ENCODE measurements at places on chromosomes 3 and 15.

DNA sequence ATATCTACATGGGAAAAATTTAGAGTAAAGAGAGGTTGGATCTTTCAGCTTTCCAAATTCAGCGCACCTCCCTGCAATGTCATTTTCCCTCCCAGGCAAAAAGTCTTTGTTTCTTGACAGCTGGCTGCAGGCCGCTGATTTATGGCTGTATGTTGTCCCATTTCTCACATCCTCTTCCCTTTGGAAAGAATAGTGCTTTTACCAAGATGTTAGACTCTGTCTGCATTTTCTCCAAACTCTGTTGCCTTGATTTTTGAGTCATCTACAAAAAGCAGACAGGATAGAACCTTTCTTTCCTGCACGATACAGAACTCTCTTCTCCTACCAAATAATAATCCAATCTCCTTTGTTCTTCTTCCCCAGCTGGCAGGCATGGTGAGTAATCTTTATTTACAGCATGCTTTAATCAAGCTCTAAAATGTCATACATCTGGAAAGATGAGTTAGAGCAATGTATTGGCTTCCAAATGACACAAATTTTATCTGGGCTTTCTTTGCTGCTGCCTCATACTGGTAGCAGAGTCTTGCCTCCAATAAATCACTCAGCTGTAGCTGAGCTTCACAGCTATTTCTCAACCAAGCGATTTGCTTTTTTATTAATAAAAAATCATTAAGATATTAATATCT is 101.9 kb downstream of the PIK3R4 start:
- DNase-seq: no peak

DNA sequence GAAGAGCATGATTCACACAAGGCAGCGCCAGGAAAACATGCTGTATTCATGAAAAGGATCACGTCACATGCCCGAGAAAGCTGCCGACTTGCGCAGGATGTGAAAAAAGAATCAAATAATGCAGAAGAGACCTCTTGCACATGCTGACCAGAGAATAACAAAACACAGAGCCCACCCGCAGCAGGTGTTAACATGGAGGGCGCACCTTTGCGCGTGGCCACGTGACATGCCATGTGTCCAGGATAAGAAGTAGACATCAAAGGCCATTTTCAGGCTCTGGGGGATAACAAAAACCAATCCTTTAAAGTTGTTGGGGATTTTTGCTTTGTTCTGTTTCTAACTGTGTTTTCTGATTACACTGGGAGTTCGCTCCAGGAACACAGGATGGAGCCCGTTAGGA is 1332.8 kb downstream of the ZPLD1 start:
- no peak for DNase-seq

DNA sequence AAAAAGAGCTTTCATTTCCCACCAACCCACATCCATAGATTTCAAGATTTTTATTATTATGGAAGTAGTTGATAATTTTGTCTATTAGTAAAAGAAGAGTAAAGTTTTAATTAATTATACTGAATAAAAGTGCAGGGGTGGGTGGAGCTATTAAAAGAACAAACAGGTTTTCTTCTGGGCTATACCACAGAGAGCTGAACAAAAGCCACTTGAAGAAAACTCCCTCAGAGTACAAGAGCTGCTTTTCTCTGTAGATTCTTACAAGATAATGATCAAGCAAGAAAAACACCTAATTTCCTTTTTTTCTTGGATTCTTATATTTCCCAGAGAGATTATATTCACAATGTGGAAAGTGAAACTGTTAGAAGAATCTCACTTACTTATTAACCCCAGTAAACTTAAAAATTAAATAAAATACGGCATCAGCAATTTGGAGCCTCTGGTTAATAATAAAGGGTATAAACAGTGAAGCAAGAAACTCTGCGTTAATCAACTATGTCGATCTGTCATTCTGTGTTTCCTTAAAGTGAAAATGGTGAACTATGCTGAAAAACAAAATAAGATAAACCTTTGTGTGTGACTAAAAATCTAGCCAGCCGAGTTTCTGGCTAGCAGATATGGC is 84.9 kb downstream of the THBS1 start:
- no peak for DNase-seq

DNA sequence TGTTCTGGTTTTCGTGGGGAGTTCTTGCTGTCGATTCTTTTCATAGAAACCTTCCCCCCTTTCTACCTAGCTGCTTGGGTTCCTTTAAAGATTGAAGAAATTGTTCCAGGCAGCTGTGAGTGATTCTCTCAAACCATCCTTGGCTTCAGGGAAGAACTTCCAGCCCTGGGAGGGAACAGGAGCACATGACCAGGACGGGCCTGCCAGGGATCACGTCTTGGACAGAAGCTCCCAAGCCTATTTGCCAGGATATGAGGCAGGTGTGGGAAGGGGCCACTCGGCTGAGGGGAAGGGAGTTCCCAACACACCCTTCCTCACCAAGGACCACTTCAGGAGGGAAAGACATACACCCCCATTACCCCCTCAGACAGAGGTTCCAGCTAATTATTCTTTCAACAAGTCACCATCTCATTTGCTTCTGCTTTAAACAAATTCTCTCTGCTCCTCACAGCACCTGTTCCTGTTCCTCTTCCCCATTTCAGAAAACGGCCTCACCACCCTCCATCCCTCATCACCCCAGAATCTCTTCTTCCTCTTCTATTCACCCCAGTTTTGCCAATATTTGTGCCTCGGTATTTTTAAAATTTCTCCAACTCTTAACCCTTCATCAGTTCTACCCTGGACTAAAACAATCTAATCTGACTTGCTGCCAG is 62.5 kb downstream of the WHAMM start:
- no peak for DNase-seq

DNA sequence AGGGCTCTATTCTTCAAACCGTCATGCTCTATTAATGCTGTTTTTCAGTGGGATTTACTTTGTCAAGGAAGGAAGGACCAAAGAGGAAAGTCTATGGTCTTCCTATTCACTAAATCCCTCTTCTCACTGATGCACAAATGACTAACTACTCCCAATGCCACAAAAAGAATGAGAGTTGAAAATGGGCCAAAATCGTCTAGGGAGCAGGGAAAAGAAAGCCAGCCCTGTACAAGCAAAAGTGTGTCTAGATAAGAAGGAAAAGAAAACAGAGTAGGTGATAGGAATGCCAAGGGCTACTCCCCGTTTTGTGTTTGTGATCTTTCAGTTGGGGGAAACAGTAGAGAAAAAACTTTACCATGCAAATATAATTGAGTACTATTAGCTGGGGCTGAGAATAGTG is 97.2 kb upstream of the TMCO5A start:
- no peak for DNase-seq

DNA sequence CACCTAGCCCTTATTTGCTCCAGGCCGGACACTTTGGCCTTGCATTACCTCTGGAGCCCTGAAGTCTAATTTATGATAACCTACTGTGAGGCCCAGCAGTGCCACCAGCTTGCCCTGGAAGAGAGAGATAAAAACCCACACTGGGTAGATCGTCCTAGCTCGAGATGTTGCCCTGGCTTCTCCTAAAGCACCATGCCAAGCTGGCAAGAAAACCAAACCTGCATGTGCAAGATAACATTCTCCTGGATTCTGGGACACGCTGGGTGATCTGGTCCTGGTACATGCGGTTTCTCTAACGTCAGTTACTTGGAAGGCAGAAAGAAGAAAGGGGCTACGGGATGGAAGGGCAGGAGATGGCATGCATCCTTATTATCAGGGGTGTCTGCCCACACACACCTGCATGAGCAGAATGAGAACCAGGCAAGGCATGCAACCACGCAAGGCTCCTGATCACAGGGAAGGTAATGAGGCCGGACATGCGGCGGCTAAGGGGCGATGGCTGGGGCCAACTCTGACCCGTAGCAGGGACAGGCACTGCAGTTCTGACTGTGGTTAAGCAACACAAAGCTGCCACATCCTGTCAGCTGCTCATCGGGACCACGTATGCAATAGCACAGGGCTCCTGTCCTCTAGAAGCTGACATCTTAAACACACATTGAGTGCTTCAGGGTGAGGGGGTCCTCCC is 73.0 kb downstream of the OXNAD1 start:
- DNase-seq: peak; percentile 87

GRCh38 chr3:160812304-160812703 is 56.3 kb downstream of the PPM1L start:
- no peak for DNase-seq

GRCh38 chr3:90026406-90026805 is 919.0 kb downstream of the EPHA3 start:
- no peak for DNase-seq

DNA sequence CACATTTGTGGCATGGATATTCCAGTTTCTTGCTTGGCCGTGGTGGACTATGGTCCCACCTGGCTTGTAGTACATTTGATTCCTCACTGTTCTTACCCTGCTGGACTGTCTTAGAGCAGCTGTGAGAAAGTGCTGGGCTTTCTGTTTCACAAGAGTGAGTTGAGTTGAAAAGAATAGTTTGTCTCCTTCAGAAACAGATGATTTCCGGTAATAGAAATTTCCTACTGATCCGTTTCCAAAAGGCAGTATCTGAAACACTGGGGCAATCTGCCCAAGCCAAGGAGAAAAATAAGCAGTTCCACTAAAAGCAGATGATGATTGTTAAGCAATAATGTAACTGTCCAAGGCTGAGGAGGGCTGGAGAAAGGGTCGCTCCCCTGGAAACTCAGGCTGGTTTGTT is 96.0 kb downstream of the SUCLG2 start:
- no peak for DNase-seq

DNA sequence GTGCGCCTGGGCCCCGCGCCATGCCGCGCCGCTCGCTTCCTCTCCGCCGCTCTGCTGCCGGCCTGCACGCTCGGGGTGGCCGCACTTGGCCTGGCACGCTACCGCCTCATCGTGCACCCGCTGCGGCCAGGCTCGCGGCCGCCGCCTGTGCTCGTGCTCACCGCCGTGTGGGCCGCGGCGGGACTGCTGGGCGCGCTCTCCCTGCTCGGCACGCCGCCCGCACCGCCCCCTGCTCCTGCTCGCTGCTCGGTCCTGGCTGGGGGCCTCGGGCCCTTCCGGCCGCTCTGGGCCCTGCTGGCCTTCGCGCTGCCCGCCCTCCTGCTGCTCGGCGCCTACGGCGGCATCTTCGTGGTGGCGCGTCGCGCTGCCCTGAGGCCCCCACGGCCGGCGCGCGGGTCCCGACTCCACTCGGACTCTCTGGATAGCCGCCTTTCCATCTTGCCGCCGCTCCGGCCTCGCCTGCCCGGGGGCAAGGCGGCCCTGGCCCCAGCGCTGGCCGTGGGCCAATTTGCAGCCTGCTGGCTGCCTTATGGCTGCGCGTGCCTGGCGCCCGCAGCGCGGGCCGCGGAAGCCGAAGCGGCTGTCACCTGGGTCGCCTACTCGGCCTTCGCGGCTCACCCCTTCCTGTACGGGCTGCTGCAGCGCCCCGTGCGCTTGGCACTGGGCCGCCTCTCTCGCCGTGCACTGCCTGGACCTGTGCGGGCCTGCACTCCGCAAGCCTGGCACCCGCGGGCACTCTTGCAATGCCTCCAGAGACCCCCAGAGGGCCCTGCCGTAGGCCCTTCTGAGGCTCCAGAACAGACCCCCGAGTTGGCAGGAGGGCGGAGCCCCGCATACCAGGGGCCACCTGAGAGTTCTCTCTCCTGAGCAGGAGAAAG is 951 bp downstream of the GPR62 start:
- DNase-seq: no peak
